Stimulated activated CD8-positive, alpha-beta memory T cell treated with anti-CD3 and anti-CD28 coated beads, Interleukin-2, amount 100 ng/mL, for 1 hour (primary cell): ENCODE measurements at places on chromosomes 12 and 14.

- DNase-seq = no peak
Observed at GRCh38 chr14:56351861-56352260, 227.7 kb upstream of the TMEM260 start.

DNA sequence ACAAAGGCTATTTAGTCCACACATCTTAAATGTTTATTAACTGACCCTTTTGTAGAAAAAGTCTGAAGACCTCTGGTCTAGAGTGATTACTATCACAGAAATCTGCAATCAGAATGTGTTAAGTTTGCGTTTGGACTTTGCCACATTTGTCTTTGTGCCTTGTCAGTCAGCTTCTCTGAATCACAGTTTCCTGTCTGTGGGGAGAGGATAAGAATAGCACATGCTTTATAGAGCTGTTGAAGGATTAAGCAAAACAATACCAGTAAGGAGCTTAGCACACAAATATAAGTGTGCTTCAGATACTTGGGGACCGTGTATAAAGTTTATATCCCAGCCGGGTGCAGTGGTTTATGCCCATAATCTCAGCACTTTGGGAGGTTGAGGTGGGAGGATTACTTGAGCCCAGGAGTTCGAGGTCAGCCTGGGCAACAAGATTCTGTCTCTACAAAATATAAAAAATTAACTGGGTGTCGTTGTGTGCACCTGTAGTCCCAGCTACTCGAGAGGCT is 63.0 kb upstream of the BTG1 start:
- no peak for DNase-seq

- DNase-seq = no peak
Observed at GRCh38 chr14:68771631-68772030, 21.2 kb downstream of the ZFP36L1 start.

GRCh38 chr12:5430641-5431603 is 986 bp upstream of the NTF3 start:
- DNase-seq = no peak

DNA sequence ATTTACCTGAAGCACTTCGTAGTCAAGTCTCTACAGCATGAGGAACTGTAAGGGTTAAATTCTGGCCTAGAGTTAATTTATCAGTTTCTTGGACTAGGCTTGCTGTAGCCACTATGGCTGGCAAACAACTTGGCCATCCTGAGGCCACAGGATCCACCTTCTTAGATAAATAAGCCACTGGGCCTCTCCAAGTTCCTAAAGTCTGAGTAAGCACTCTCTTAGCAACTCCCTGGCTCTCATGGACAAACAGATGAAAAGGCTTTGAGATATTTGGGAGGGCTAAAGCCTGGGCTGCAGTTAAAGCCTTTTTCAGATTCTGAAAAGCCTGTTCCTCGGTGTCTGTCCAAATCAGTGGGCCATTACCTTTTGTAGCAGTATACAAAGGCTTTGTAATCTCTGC is 675.0 kb downstream of the TMEM121 start:
- DNase-seq = no peak

DNA sequence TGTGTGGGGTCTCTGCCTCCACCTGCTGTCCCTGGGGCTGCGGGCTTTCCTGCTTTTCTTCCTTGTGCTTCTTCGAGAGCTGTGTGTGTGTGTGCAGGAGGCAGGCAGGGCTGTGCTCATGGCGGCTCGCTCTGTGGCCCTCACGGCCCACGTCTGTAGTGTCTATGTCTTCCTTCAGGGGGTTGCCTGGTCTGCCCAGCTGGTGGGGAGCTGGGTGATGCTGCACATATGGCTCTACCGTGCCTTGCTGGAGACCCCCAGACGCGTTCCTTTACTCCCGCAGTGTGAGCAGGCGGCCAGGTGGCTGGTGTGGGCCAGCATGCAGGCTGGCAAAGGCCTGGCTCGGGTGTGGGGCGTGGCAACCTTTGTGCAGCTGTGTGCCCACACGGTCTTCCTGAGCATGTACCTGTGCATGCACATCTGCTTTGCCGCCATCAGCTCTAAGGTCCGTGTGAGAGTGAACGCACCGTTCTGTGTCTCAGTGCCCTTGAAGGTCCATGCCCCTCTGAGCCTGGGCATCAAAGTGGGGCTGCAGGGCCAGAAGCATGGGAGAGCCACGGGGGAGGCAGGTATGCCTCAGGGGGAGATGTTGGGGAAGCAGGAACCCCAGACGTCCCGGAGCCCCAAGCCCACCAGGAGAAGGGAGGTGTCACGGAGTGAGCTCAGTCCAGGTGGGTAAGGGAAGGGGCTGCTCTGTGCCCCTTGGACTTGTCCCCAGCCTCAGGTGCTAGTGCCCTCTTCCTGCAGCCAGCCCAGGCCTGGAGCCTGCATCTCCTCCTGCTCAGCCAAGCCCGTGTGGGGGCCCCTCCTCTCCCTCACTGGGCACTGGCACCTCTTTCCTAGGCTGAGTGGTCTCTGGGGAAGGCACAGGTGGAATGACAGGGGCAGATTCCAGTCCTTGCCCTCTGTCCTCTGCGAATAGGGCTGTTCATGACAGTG is 26.4 kb downstream of the CLSTN3 start:
- no peak for DNase-seq

- DNase-seq = no peak
Observed at GRCh38 chr12:64127811-64128210, 94.3 kb downstream of the KICS2 start.

DNA sequence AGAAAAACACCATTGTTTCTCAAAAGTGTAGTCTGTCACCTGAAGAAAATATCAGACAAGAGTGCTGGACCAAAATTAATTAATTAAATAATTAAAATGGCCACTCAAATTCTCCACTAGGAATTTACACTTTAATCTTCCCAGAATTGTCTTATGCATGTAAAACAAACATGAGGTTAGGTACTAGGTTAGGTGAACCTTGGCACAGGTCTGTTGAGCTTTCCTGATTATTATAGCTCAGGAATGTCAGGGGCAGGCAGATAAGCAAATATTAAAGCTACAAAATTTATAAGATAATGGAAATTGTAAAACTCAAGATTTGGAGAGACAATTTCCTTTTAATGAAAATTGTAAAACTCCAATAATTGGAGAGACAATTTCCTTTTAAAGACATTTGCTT is 253.2 kb downstream of the BMP4 start:
- no peak for DNase-seq

DNA sequence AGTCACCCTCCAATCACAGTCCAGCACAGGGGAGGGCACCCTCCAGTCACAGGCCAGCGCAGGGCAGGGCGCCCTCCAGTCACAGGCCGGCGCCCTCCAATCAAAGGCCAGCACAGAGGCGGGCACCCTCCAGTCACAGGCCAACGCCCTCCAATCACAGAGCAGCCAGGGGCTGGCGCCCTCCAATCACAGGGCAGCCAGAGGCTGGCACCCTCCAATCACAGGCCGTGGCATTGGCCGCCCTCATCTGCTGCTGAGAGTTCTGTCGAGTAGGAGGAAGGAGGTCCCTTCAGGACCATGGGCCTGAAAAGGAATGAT is 26.6 kb downstream of the DDX51 start:
- no peak for DNase-seq

DNA sequence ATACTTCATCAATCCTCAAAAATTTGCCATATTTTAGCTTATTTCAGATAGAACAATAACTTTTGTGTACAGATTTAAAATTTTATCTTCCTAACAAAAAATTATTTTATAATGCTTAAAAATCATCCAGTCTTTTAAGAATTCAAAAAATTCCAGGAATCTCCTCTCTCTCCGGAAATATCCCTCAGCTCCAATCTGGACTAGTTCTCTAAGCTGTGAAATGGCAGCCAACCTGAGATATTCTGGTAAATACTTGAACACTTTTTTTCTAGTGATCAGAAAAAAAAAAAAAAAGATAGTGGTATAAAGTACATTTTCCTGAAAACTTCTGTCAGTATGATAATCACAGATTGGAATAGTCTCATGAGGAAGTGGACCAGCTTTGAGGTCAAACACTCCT is 57.6 kb downstream of the SSPN start:
- no peak for DNase-seq

- DNase-seq = no peak
Observed at GRCh38 chr14:33184587-33184986, 245.9 kb downstream of the NPAS3 start.

GRCh38 chr14:94126419-94126677 is 3.1 kb downstream of the IFI27L2 start:
- no peak for DNase-seq

- no peak for DNase-seq
Observed at GRCh38 chr14:94317259-94317658, 5.9 kb downstream of the SERPINA6 start.

DNA sequence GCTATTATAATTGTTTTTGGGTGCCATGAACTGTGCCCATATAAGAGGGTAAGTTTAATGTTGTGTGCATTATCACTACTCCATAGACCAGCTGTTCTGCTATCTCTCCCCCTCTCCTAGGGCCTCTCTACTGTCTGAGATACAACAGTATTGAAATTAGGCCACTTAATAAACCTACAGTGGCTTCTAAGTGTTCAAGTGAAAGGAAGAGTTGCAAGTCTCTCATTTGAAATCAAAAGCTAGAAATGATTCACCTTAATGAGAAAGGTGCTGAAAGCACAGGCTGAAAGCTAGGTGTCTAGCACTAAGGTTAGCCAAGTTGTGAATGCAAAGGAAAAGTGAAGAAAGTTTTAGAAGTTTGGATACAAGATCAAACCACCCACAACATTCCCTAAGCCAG is 168.0 kb downstream of the SLC16A7 start:
- no peak for DNase-seq

DNA sequence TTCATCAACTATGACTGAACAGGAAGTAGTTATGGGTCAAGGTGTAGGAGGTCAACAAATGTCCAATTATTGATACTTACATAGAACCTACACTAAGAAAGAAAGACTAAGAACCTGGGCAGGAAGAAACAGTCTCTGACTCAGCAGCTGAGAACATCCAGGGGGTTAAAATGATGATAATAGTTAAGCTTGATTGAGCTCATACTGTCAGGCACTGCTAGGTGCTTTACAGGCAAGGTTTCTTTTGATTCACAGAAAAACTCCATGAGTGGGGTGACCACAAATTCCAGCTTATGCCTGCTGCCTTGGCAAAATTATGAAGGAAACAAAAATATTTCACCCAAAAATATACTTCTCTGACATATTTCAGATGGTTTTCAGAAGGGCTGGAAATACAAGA is 75.0 kb downstream of the ACADS start:
- no peak for DNase-seq

DNA sequence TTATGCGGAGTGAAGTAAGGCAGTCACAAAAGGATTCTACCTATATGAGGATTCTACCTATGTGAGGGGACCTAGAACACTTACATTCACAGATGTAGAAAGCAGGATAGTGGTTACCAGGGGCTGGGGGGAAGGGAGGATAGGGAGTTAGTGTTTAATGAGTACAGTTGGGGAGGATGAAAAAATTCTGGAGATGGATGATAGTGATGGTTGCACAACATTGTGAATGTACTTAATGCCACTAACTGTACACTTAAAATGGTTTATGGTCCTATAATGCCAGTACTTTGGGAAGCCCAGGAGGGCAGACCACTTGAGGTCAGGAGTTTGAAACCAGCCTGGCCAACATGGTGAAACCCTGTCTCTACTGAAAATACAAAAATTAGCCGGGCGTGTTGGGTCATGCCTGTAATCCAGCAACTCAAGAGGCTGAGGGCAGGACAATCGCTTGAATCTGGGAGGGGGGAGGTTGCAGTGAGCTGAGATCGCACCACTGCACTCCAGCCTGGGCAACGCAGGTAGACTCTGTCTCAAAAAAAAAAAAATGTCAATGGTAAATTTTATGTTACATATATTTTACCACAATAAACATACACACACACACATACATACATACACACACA is 25.4 kb downstream of the SVOP start:
- no peak for DNase-seq

GRCh38 chr12:4932576-4932975 is 22.9 kb downstream of the KCNA1 start:
- DNase-seq = no peak

DNA sequence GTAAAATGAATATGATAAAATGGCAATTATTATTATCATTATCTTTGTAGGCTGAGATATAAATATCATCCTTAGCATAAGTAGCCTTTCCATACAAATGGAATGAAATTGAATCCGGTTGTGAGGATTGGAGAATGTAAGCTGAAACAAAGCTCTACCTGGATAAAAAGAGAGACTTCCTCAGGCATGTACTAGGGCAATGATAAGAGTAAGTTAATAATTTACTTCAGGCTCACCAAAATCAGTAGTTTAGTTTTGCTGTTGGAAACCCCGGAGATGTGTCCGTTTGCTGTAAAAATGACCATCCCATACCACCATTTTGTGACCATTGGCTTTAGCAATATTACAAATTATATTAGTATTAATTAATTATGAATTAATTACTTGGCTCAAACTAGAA is 96.3 kb downstream of the C12orf75 start:
- no peak for DNase-seq

GRCh38 chr14:100818221-100818699 is 7.7 kb upstream of the MEG3 start:
- DNase-seq = no peak

DNA sequence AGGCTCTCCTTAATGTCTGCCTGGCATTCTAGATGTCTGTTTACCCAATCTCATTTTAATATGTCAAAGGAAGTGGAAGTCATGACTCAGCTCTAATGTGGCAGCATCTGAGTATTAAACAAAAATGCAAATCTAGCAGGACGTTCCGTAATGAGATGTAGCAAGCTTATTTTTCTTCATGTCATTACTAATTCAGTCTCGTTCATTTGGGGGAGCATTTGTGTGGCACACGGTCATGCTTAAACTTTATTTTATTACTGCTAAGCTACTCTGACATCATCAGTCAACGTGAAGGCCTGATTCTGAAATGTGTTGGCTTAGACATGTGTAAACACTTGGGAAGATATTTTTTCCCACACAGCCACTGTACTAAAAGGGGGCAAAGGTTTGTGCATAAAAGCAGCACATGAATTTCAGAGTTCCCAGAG is 326.7 kb upstream of the TMPO start:
- no peak for DNase-seq

DNA sequence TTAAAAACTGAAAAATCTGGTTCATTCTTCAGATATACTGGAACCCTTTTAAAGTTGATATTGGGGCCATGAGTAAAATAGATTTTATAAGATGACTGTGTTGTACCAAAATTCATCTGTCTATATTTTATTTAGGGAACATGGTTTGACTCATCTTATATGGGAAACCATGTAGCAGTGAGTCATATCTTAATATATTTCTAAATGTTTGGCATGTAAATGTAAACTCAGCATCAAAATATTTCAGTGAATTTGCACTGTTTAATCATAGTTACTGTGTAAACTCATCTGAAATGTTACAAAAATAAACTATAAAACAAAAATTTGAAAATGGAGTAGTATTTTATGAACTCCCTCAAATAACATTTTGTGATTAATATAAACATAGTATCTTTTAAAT is 14.2 kb downstream of the PTGER2 start:
- DNase-seq = no peak

- no peak for DNase-seq
Observed at GRCh38 chr14:49621114-49621881, 699 bp downstream of the MGAT2 start.

GRCh38 chr14:61296719-61297502 is 15.8 kb upstream of the TMEM30B start:
- no peak for DNase-seq

DNA sequence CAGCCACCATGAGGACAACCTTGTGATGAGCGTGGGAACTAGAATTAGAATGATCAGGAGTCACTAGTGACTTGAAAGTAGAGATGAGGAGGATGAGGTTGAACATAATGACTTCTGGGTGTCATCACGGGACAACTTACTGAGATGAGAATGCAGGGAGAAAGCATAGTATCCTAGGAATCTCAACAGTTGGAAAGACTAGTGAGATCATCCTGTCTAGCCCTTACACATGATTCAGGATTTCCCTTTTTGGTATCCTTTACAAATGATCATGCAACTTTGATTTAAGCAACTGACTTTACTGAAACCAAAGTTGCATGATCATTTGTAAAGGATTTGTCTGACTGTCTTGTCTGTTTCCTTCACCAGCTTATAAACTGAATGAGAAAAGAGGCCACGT is 51.8 kb upstream of the HIF1A start:
- no peak for DNase-seq
